CD14-positive monocyte (primary cell): ENCODE measurements at places on chromosomes 4 and X.
A peak's percentile ranks its signal among the peaks of the same experiment; 100 is the strongest.

DNA sequence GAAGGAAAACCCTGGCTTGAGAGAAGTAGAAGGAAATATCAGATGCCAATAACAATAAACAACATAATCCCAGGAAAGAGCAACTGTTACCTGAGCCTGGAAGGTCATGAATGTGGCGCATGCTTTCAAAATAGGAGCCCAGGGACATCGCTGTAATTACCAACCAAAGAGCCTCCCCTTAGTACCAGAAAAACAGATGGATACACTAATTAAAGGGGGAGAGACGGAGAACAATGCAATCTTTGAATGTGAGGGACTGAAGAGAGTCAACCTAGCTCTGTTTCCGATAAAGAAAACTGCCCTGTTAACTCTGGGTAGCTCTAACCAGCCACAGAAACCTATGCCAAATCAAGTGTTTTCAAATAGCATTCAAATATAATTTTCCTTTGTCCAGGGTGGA is 161.4 kb downstream of the ENOX2 start:
- no peak for DNase-seq

- DNase-seq = no peak
Observed at GRCh38 chr4:8559524-8560264, 20.5 kb upstream of the GPR78 start.

- no peak for DNase-seq
Observed at GRCh38 chr4:73421708-73422457, 14.1 kb upstream of the AFP start.

DNA sequence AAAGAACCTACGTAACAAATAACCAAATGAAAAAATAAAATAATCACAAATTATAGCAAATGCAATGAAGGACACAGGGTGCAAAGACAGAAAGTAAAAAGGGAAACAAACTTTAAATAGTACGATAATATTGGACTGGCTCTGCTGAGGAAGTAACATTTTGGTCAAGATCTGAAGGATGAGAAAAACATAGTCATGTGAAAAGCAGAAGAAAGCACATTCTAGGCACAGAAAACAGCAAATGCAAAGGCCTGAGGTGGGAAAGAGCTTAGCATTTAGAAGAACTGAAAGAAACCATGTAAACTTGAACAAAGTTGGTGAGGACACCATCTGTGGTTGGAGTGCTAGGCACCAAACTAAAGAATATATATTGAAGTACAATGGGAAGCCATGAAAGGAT is 111.2 kb downstream of the PPP3CA start:
- DNase-seq = peak; percentile 50

- DNase-seq = no peak
Observed at GRCh38 chr4:188869581-188869980, 730.3 kb downstream of the TRIML1 start.

- peak; percentile 54 for DNase-seq
Observed at GRCh38 chr4:6925357-6925836, 15.8 kb downstream of the TBC1D14 start.

- DNase-seq = no peak
Observed at GRCh38 chr4:127737295-127737694, 7.1 kb downstream of the SLC25A31 start.

GRCh38 chrX:124086411-124086810 is 124.9 kb downstream of the STAG2 start:
- no peak for DNase-seq

- DNase-seq = no peak
Observed at GRCh38 chr4:130722361-130722760, 1626.4 kb downstream of the C4orf33 start.

DNA sequence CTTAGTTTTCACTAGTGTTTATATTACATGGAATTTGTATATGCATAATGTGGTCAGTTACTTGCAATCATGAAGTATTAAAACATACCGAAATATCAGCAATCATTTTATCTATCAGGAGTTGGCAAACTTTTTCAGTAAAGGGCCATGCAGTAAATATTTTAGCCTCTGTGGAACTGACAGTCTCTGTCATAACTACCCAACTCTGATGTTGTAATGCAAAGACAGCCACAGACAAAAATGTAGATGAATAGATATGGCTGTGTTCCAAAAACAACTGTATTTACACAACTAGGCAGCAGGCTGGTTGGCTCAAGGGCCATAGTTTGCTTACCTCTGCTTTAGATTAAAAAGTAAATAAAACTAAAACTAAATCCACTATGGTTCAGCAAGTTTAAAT is 200.2 kb downstream of the HS3ST1 start:
- no peak for DNase-seq

GRCh38 chr4:146245850-146246249 is 31.5 kb downstream of the REELD1 start:
- no peak for DNase-seq

GRCh38 chr4:133157460-133158160 is 8.5 kb downstream of the PCDH10 start:
- no peak for DNase-seq

DNA sequence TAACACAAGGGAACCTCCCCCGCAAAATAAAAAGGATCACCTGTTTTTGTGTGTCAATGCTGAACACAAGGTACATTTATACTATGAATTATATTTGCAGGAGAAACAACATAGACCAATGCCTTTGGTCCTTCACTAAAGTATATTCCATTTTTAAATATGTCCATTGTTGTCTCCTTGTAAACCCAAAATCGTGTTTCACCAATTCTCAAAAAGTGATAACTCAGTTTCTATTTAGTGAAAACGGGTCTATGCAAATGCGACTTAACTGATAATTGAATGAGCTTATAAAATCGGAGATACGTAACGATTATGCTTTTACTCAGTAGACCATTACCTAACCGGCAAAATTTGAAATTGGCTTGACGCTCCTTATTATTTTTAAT is 2.1 kb downstream of the BRWD3 start:
- no peak for DNase-seq

DNA sequence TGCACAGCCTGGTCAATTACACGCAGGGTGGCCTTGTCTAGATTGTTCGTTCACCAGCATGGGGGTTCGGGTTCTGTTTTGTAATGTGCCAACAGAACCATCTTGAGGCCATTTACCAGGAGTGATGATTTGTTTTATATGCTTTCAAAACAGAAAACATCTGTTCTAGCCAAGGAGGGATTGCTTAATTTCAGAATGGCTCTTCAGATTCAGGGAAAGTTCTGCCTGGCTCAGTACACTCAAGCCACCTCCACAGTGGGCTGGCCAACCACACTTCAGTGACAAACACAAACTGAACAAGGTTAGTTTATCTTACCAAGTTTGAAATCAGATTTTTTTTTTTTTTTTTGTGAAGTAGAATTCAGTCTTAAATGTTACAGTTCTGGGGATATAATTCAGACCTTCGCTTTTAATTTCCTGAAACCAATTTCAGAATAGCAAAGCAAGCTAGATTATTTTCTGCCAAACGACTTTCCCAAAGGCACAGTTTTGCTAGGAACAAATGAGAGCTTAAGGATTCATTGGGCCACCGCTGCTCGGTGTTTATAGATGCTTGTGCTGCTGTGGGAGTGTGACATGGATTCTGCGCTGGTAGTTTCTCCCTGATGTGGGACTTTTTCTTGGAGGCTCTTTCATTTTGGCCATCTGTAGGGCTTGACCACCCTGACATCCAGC is 23.4 kb downstream of the SMS start:
- DNase-seq = no peak

- no peak for DNase-seq
Observed at GRCh38 chrX:8748855-8749254, 16.9 kb upstream of the ANOS1 start.

- no peak for DNase-seq
Observed at GRCh38 chr4:24372881-24373280, 211.5 kb downstream of the DHX15 start.

- DNase-seq = no peak
Observed at GRCh38 chr4:168177546-168178149, 85.3 kb downstream of the ANXA10 start.

GRCh38 chr4:3037957-3038461 is 36.3 kb downstream of the HTT-AS start:
- DNase-seq = peak; percentile 18

DNA sequence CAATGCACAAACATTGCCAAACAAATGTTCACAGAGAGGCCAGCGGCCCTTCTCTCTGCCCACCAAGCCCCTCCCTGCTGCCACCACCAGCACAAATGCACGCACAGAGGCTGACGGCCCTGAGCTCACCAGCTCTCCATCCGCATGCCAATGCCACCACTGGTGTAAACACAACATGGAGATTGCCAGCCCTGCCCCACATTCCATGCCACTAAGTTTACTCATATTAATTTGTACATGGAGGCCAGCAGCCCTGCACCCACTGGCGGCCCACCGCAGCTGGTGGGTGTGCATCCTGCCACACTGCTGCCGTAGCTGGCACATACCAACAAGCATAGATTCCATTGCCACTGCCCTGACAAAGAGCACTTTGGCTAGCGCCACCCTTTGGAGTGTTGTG is 124.0 kb downstream of the CYLC1 start:
- DNase-seq = no peak

- DNase-seq = no peak
Observed at GRCh38 chr4:74146581-74147129, 11.3 kb upstream of the MTHFD2L start.

DNA sequence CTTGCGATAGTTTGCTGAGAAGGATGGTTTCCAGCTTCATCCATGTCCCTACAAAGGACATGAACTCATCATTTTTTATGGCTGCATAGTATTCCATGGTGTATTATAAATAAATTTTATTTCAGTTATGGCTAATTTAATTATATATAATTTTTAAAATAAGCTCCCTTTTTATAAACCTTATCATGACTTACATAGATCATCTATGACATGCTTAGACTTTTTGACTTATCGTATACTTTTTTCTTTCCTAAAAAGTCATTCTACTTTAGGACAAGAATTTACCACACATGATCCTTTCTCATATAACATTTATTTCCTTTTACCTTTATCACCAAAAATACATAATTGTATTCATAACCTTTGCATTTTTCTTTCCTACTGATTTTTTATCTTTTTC is 376.5 kb downstream of the CCSER1 start:
- no peak for DNase-seq

DNA sequence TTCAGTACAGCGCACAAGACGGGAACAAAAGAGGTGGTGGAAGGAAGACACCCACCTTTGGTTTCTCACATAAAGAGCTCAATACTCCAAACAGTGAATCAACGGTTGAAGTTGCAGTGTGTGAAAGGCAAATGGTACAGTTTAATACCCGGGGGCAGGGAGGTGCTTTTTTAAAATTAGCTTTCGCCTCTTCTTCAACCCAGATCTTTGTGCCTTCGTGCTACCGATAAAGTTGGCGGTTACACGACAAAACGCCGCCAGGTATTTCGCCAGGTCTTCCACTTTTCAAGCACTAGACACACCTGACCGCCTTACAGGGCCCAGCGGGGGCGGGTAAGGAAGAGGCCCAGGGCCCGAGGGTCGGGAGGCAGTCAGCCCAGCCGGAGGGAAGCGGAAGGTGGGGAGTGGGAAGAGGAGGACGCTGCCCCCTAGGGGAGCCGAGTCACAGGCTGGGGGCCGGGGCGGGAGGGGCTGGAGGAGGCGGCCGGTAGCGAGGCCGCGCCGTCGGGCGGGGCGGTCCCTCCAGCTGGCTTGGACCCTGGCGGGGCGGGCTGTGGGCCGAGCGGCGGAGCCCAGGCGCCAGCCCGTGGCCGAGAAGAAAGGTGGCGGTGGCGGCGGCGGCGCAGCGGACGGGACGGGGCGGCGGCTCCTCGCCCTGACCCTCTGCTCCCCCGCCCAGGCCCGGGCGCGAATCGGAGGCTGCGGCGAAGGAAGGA is 16.0 kb downstream of the UTP3 start:
- DNase-seq = peak; percentile 79

GRCh38 chrX:17441965-17442364 is 67.0 kb downstream of the NHS start:
- no peak for DNase-seq

GRCh38 chrX:119516157-119516702 is 48.0 kb downstream of the SLC25A5 start:
- peak; percentile 61 for DNase-seq

GRCh38 chrX:140355922-140356321 is 148.9 kb downstream of the SOX3 start:
- no peak for DNase-seq

DNA sequence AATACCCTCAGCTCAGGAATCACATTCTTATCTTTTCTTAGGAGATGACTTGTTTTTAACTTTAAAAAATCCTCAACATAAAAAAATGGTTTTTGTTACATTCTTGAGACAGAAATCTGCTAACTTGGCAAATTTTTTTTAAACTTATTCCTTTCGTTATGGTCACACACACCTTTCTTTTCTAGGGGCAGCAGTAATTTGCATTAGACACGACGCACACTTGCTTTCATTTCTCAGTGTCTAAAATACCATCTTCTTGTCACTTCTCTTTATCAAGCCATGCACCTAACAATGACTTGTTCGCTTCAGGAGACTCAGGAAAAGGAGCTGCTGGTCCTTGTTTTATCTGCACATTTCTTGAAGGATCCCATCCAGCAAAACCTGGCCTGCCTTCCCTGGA is 112.6 kb upstream of the TBL1X start:
- DNase-seq = peak; percentile 19

DNA sequence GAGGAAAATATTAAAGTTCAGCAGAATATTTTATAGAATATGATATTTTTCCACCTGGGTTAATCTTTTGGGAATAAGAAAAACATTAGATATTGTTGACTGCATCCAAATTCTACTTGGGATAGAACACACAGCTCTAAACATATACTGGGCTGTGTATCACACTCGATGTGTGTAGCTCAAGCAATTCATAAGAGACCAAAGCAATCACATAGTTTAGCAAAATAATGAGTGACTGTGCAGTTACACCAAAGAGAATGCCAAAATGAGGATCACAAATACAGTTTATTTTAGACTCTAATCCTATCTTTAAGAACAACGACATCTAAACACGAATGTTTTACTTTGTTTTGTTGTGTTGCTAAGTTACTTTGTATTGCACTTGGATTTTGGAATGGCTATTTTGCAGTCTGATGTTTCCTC is 101.2 kb downstream of the CBR4 start:
- DNase-seq = no peak

- no peak for DNase-seq
Observed at GRCh38 chr4:104881136-104881886, 265.4 kb upstream of the TET2 start.

DNA sequence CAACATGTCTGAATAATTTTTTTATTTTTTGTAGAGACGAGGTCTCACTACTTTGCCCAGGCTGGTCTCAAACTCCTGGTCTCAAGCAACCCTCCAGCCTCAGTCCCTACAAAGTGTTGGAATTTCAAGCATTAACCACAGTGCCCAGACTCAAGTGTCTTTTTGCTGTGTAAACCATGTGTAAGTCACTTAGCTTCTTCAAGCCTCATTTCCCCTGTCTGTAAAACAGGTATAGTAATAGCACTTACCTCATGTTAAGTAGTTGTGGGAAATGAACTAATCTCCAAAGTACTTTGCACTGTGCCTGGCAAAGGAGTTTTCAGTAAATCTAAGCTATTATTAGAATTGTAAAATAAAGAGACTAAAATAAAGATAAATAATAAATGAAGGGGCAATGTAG is 35.7 kb downstream of the STBD1 start:
- DNase-seq = no peak

- no peak for DNase-seq
Observed at GRCh38 chr4:64341711-64342110, 67.5 kb downstream of the TECRL start.
